ENCODE measurements at places on chromosomes 5 and 9.

GRCh38 chr5:125528881-125529280 is 782.4 kb upstream of the ZNF608 start:
- DNase-seq = no peak

DNA sequence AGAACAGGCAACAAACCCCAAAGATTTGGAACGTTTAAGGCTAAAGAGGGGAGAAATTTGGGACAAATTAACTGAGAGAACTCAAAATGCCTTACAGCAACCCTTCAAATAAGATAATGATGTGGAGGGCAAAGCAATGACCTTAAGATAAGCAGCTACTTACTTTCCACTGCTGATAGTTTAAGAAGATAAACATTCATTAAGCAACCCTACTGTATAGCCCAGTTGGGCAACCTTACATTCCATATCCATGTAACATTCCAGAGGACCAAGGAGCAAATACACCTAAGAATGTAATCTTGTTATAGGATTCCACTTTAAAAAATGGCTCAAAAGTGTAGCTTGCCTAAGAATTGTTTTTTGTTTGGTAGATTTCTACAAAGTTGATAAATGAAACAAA is 14.8 kb downstream of the ETF1 start:
- no peak for DNase-seq

DNA sequence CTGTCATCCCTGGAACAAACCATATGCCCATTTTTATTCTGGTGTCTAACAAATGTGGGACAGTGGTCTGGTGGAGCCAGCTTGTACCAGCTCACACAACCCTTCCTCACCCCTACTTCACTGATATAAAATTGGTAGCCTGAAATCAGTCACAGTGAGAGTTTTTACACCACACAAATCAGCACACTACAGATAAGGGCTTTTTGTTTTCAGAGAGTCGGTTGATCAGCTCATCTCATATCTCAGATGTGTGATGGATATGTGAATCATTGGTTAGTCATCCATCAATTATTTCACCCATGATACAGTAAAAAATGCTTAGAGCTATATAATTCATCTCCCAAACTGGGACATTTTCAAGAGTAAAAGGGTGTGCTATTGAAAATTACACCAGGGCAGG is 529.2 kb downstream of the EBF1 start:
- no peak for DNase-seq

GRCh38 chr5:151808451-151809169 is 36.9 kb downstream of the G3BP1 start:
- DNase-seq = no peak

GRCh38 chr5:146553446-146553845 is 37.5 kb upstream of the GPR151 start:
- DNase-seq = no peak

DNA sequence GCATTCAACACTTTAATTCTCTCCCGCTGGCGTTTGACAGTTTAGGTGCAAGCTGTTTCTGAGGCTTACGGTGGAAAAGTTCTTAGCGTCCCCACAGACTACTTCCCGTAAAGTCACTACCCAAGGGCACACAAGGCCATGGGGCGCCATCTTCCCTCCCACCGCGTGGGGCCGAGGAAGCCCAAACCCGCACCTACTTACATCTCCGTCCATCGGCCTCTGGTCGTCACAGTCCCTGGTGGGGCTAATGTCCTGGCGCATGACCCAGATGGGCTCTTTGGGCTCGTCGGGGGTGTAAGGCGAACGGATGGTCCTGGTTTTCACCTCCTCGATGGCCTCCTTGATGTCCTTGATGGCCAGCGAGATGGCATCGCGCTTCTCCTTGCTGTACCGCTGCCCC is 156.4 kb downstream of the APBA1 start:
- no peak for DNase-seq

DNA sequence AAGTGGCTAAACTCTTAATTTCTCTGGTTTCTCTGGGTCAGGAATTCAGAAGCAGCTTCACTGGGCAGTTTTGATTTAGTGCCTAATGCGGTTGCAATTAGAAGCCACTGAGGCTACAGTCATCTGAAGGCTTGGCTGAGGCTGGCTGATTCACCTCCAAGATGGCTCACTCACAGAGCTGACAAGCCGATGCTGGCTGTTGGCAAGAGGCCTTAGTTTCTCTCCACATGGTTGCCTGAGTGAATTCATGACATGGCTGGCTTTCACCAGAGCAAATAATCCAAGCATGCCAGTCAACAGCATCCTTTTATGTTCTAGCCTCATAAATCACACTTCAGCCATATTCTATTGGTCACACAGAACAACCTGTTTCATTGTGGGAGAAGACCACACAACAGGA is 2.8 kb upstream of the CDK7 start:
- DNase-seq = no peak

GRCh38 chr5:28807195-28807729 is 1768.9 kb upstream of the CDH9 start:
- no peak for DNase-seq

GRCh38 chr5:14472986-14473567 is 108.5 kb upstream of the OTULINL start:
- no peak for DNase-seq

GRCh38 chr5:78568212-78568611 is 80.4 kb downstream of the LHFPL2 start:
- DNase-seq = no peak

DNA sequence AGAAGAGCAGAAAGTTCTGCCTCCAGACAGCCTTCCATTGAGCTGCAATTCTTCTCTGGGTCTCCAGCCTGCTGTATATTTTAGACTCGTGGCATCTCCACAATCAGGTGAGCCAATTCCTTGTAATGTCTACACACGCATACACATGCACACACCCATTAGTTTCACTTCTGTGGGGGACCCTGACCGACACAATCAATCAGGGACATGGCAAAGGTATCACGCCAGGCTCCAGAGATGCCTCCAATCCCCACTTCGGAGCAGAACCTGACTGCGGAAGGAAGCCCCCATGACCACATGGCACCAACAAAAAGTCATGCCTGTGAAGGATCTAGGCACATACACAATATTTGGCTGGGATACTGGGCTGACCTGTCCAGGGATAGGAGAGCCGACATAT is 21.4 kb downstream of the SEMA4D start:
- DNase-seq = no peak

DNA sequence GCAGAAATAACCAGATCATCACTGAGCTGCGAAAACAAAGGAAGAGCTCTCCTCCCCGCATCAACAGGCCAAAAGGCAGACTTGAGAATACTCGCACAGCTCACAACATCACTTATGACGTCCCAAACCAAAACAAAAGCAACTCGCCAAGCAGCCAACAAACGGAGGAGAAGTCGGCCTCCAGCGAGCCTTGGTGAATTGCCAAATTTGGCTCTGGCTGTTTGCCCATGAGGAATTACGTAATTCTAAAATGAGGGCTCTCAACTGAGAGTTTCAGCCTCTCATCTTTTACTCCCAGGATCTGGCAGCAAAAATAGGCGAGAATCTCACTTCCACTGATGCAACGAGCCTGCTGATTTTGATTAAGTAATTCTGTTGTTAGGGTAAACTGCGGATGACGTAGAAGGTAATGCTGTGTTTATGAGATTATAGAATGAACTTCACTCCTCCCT is 51.7 kb upstream of the SEMA6A start:
- DNase-seq = peak; percentile 70

DNA sequence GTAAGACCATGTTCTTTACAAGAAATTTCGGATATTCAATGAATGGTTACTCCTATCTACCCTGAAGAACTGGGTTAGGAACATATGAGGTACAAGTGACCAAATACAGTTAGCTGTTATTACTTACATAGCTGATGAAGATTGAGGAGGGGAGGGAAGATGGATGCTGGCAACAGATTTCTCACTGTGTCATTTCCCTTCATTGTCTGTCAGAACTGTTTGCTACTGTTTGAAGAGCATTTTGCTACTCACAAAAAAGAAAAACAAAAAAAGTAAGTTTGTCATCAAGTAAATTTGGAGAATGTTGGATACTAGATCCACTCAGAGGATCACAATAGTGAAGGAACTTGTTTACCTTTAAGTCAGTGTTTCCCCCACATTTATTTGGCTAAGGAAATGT is 53.7 kb downstream of the ENC1 start:
- no peak for DNase-seq

- DNase-seq = no peak
Measured at GRCh38 chr9:89993678-89994630, 389.1 kb downstream of the GADD45G start.

GRCh38 chr9:10059044-10059443 is 553.8 kb downstream of the PTPRD start:
- no peak for DNase-seq

DNA sequence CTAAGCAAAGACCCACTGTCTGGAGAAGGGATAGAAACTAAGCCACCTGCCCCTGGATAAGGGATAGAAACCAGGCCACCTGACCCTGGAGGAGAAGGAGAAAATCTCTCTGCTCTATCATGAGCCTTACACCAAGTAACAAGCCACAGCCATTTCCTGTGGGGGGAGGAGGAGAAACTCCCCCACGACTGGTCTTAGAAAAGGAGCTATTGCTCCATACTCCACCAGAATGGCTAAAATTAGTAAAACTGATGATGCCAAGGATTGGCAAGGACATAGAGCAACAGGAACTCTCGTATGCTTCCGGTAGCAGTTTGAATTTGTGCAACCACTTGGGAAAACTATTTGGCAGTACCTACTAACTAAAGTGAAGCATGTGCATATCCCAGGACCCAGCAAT is 70.8 kb downstream of the ACTL7B start:
- DNase-seq = no peak

GRCh38 chr5:93186076-93186682 is 394.8 kb downstream of the NR2F1-AS1 start:
- DNase-seq = no peak

DNA sequence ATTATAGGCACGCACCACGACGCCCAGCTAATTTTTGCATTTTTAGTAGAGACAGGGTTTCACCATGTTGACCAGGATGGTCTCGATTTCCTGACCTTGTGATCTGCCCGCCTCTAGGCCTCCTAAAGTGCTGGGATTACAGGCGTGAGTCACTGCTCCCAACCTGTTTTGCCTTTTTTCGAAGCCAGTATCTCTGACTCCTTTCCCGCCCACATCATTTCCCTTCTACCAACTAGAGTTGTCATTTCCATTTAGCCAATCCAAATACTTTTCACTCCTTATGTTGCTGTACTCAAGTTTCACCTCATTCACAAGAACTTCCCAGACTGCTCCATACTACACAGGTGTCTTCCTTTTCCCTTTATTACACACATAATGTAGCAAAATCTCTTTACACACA is 502.6 kb upstream of the CDH6 start:
- DNase-seq = no peak

- no peak for DNase-seq
Measured at GRCh38 chr5:148209151-148209770, 6.4 kb downstream of the SPINK6 start.

DNA sequence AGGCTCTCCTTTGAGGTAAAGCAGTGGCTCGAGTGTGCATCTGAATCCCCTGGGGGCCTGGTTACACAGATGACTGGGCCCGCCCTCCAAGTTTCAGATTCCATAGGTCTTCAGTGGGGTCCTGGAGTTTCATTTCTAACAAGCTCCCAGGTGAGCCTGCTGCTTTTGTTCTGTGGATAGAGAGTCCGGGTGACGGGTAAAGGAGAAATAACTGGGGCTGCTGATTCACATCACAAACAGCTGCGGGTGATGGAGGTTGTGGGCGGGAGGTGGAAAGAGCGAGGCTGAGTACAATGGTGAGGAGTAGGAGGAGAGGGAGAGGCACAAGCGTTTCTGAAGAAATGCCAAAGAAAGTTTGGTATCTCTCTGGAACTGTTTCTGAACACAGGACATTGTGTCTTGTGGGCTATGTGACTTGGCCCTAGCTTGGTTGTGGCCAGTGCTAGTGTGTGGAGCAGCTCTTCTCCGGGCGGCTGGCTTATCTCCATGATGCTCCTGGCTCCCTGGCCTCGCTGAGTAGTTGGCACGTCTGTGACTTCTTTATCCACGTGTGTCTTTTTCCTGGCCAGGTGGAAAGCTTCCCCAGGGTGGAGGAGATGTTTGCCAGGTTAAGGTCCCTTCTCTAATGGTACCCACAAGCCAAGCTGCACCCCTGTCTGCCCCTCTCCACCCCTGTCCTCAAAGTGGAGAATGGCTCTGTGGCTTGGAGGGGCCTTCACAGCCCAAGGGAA is 61.7 kb downstream of the HSPA4 start:
- DNase-seq = no peak

DNA sequence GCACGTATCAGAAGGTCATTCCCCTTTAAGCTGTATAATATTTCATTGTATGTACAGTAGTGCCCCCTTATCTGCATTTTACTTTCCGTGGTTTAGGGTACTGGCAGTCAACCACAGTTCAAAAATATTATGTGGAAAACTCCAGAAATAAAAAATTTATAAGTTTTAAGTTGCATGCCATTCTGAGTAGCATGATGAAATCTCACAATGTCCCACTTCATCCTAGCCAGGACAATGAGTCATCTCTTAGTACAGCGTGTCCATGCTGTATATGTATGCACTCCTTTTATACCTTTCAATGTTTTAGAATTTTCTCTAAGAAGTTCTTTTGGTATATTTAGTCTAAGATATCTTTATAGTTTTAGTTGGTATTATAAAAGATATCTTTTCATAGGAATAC is 115.0 kb upstream of the HAND1 start:
- no peak for DNase-seq

- no peak for DNase-seq
Measured at GRCh38 chr5:150644514-150644913, 4.1 kb downstream of the SYNPO start.

- no peak for DNase-seq
Measured at GRCh38 chr5:457195-457961, 14.4 kb downstream of the EXOC3 start.

DNA sequence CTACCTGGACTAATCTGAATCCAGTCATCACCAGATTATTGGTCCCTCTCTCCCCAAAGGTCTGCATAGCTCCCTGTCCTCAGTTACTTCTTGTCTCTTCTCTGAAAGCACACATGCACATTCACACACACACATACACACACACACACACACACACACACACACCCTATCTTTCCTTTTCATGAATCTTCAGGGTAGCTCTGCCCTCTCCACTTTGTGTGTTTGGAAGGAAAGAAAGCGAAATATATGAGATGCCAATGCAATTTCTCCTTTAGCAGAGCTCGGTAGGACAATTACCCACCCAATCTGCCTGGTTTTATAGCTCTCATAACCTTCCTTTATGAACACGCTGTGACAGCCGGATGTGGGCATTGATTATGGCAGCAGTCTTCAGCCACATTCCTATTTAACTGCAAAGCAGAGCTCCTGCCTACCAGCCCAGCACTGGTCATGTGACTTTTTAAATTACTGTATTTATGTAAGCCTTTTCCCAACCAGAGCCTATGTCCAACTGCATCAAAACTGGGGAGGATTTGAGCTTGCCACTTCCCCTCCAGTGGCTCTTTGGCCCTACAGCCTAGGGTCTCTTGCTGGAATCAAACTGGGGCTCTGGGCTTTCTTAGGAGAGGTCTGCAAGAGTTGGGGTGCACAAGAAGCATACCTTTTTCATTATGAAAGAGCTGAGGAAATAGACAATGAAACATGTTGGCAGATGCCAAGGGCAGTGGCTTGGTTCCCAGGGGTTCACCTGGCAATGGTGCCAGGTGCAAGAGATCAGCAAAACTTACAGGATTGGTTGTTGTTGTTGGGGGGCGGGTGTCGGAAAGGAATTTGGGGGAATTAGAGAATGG is 20.8 kb upstream of the MATR3 start:
- DNase-seq = no peak
